Activated CD8-positive, alpha-beta T cell treated with anti-CD3 and anti-CD28 coated beads, Interleukin-2, amount 10 ng/mL, durations not matched to agents 7 days and 5 days (primary cell): ENCODE measurements at places on chromosomes 13 and 19.

DNA sequence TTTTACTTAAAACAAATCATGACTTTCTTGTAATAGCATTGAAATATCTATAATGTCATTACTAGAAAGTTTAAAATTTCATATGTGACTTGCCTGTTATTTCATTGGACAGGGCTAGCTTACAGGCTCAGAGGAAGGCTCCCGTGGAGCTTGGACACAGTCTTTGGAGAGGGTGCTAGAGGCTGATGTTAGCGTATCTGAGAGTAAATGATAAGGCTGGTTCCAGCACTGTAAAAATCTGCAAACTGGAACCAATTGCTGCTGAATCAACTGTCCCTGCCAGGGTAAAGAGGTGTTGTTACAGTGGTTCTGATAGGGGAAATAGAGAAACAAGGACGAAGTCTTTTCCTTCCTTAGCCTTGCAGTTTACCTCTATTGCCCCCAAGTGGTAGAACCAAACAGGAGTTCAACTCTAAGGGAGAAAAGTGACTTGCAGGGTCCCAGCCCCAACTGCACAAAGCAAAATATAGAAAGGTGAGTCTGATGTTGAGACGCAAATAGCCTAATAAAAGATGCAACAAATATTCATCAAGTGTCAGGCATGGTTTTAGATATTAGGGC lies 901.7 kb downstream of the DIAPH3 start:
- no peak for DNase-seq

DNA sequence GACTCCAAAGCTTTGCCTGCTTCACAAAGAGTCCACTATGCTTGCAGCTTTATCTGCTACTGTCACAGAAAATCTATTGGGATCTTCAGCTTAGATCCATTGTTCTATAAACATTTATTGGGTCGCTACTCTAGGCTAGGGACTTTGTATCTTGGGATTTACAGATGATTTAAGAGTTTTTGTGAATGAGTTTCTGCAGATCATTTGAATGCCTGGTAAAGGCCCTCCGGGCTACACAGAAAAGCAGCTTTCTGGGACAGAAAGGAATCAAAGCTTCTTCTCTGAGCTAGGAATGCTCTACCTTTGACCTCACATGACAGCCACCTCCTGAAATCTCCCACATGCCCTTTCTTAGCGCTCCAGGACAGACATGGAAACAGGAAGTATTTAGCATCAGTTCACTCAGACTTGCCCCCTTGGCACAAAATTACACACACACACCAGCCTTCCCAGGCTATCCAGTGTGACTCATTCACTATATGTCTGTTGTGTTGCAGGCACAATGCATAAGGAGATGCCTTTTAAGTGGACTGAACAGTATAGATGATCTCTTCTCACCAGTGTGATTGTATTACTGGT lies 492.4 kb downstream of the DACH1 start:
- DNase-seq = no peak

GRCh38 chr13:86581706-86582105 lies 782.5 kb upstream of the SLITRK6 start:
- no peak for DNase-seq

DNA sequence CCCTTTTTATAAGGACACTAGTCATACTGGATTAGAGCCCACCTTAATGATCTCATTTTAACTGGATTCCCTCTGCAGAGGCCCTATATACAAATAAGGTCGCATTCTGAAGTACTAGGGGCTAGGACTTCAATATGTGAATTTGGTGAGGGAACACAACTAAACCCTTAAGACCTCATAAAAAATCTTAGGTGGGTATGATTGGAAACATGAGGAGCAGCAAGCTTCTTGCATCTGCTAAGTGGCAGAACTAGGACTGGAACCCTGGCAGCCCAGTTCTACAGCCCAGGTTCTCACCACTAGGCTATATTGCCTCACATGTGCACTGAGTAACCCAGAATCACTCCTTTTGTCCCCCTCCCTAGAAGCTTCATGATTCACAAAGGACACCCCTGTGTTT lies 17.1 kb upstream of the GRWD1 start:
- DNase-seq = no peak

DNA sequence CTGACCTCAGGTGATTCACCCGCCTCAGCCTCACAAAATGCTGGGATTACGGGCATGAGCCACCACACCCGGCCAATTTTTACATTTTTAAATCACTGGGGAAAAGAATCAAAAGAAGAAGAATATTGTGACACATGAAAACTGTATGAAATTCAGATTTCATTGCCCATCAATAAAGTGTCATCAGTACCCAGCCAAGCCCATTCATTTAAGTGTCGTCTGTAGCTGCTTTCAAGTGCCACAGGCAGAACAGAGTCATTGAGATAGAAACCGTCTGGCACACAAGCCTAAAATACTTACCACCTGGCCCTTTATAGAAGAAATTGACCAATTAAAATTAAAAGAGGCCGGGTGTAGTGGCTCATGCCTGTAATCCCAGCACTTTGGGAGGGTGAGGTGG lies 15.3 kb downstream of the COLGALT1 start:
- no peak for DNase-seq

DNA sequence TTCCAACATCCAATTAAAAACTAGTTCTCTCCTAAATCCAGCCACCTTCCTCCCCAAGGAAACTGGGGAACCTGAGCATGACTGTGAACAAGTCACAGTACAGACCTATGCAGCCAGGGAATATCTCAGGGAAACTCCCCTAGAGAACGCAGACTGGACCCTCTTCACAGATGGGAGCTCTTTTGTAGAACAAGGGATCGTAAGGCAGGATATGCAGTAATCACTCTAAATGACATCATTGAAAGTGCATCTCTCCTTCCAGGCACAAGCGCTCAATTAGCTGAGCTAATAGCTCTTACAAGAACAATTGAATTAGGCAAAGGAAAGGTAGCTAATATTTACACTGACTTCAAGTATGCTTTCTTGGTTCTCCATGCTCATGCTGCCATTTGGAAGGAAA lies 1331.7 kb downstream of the UQCRFS1 start:
- DNase-seq = no peak

DNA sequence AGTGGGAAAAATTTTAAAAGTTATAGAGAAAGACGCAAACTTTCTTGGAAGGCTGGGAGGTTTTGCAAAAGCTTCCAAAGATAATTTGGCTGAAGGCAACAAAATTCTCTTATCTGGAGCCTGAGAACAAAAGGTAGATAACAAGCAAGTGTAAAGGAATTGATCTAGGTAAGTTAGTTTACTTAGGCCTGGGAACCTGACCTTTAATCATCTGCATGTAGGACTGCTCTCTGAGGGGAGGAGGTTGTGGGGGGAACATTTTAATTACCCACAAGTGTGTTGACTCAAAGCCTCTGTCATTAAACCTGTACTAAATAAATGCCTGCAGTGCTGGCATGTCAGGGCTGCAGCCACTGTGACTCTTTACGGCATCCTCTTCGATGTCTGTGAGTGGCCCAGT lies 532.3 kb upstream of the SLITRK5 start:
- no peak for DNase-seq

GRCh38 chr13:51844862-51845573 lies at the start of gene TMEM272:
TMEM272 (minus strand) TSS chr13:51845177; CDS start chr13:51838530, 6,647 bp downstream.
- peak; percentile 51 for DNase-seq

- no peak for DNase-seq
Measured at GRCh38 chr19:42479736-42480135, 37.0 kb upstream of the CXCL17 start.

- DNase-seq = peak; percentile 45
Measured at GRCh38 chr13:48403151-48403631, 9.7 kb downstream of the LPAR6 start.

- no peak for DNase-seq
Measured at GRCh38 chr13:52810011-52810410, 38.4 kb downstream of the PCDH8 start.

GRCh38 chr13:45828256-45828968 lies 23.1 kb downstream of the SIAH3 start:
- DNase-seq = no peak

GRCh38 chr13:51726446-51727193 lies 77.3 kb downstream of the DHRS12 start:
- no peak for DNase-seq

DNA sequence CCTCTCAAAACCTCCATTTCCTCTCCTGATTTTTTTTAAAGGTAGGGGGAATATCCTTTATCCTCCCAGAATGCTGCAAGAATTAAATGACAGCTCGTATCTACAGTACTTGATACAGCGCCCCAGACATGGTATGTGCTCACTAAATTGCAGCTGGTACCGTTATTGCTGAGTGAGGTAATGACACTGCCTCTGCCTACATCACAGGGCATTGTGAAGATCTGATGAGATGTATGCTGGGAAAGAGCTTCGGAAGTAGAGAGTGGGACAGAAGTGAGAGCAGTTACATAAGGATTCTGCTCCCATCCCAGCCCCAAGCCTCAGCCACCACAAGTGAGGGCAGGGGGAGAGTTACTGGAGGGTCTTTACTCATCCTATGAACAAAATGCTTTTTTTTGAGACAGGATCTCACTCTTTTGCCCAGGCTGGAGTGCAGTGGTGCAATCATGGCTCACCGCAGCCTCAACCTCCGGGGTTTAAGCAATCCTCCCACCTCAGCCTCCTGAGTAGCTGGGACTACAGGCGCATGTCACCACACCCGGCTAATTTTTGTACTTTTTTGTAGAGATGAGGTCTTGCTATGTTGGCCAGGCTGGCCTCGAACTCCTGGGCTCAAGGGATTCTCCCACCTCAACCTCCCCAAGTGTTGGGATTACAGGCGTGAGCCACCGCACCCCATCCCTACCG lies 1.7 kb upstream of the FKRP start:
- DNase-seq = no peak

DNA sequence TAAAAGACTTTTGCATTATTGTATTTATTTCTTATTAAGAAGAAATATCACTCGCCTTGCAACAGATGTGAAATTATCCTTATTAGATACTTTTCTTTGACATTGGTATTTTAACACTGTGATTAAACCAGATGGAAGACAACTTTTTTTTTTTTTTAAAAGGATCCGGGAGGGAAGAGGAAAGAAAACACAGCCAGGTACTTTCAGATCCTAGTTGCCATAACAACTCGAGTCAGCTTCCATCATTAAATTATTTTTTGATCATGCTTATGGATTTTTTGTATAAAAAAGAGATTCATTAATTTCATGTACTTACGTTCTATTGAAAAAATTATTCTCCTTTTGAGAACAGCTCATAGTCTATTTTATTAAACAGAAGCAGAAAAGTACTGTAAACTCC lies 515.7 kb downstream of the TBC1D4 start:
- no peak for DNase-seq

GRCh38 chr13:98324105-98324504 lies 147.0 kb upstream of the RNF113B start:
- no peak for DNase-seq

DNA sequence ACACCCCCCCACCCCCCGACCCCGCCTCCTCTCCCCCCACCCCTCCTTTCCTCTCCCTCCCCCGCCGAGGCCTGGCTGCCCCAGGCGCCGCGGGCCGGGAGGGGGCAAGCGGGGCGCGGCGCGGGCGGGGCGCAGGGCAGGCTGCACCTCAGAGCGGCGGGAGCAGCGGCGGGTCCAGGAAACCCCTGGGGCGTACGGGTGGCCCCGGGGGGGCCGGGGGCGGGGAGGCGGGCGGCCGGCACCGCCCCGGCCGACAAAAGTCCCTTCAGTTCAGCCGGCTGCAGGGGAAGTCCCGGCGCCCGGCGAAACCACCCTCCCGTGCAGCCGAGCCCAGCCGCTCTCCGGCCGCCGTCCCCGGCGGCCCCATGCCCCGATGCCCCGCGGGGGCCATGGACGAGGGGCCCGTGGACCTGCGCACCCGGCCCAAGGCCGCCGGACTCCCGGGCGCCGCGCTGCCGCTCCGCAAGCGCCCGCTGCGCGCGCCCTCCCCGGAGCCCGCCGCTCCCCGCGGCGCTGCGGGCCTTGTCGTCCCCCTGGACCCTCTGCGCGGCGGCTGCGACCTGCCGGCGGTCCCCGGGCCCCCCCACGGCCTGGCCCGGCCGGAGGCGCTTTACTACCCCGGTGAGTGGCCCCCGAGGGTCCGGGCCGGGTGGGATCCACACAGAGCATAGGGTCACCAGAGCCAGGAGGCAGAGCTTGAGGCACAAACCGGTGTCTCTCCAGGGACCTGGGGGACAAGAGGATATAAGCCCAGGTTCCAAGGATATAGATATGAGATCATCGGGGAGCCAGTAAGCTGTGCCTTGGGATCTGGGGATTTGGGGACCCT lies at the start of gene BCL3:
BCL3 (plus strand) TSS at position 283 of the 829 bp plus-strand sequence; CDS start at position 366, 83 bp downstream.
- DNase-seq = peak; percentile 75

DNA sequence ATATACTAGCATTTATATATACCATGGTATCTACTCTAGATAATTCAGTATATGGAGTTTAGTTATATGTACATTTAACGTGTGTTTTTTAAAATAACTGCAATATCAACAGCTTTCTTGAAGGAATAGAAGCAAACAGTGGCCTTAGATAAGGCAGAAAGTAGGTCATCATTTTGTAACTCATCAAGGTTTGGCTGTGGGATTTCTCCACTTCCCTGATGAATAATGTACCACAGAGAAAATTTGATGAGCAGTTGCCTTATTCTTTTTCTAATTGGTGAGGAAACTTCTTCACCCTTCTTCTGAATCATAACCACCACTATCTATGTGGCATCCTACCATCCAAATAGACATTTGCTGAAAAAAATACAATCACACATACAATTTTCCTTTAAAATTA lies 590.2 kb upstream of the SPRY2 start:
- DNase-seq = no peak

- DNase-seq = no peak
Measured at GRCh38 chr19:1475751-1476437, 3.1 kb downstream of the C19orf25 start.

- no peak for DNase-seq
Measured at GRCh38 chr19:16496613-16496983, 404 bp downstream of the C19orf44 start.

DNA sequence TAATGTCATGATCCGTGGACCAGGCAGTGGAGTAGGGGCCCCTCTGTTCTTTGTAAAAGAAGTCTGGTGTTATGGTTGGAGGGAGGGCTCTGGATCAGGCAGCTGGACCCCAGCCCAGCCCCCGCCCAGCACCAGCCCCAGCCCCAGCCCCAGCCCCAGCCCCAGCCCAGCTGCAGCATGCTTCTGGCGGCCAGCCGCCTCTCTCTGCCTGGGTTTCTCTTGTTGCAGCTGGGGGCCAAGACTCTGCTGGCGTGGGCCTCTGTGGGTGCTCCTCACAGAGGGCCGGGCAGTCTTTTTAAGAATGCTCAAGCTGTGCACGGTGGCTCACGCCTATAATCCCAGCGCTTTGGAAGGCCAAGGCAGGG lies 17.9 kb downstream of the DOT1L start:
- no peak for DNase-seq

- DNase-seq = no peak
Measured at GRCh38 chr19:30046522-30046921, 104.5 kb downstream of the URI1 start.

DNA sequence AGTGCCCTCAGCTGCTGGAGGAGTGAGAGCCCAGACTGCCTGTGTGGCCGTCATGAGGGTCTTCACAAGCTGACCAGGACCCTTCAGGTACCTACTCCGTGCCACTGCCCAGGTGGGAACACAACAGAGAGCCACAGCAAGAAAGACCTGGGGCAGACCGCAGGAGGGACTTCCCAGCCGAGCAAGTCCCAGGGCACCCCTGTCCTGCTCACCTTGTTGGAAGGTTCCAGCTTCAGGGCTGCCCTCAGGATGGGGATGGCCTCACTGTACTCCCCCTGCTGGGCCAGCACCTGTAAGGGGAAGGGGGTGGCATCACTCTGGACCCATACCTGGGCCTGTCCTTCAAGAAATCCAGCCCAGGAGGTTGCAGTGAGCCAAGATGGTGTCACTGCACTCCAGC lies 10.3 kb downstream of the FKBP8 start:
- no peak for DNase-seq

GRCh38 chr13:112842343-112842856 lies 126.6 kb upstream of the MCF2L start:
- no peak for DNase-seq

- DNase-seq = no peak
Measured at GRCh38 chr13:98133946-98134345, 8.9 kb upstream of the FARP1 start.

GRCh38 chr19:5031231-5032100 lies 62.6 kb downstream of the KDM4B start:
- DNase-seq = peak; percentile 85
